ENCODE measurements at places on chromosomes 12 and 14. TPM values are rescaled to one million over a fixed set of nuclear protein-coding genes. Genes with fewer than 3 reads are reported as not detected.

The CAPZA3 gene
- total RNA-seq, result 0.33 TPM

The TAS2R9 gene
- not detected for total RNA-seq

The EPYC gene
- total RNA-seq, result not detected

The CEBPE gene
- not detected for total RNA-seq

The SIRT4 gene
- total RNA-seq, result 3.4 TPM

The PLCZ1 gene
- not detected for total RNA-seq

The RNASE3 gene
- not detected for total RNA-seq

The PRKD1 gene
- 6.3 TPM for total RNA-seq

The DPY19L2 gene
- total RNA-seq, result not detected

The PRIM1 gene
- 4.9 TPM for total RNA-seq

The ST8SIA1 gene
- not detected for total RNA-seq

The MGAT2 gene
- 40.7 TPM for total RNA-seq

The KCNMB4 gene
- total RNA-seq, result 0.65 TPM

The SPTB gene
- total RNA-seq, result 0.35 TPM

The SLC7A8 gene
- total RNA-seq, result 6.7 TPM

The SLCO1B1 gene
- total RNA-seq, result 143 TPM

The EIF2B1 gene
- 23.9 TPM for total RNA-seq

The RIN3 gene
- 20.2 TPM for total RNA-seq

The SERPINA9 gene
- not detected for total RNA-seq

The CLEC4E gene
- total RNA-seq, result 0.63 TPM

The KCNJ8 gene
- 26.0 TPM for total RNA-seq

The NTS gene
- 0.20 TPM for total RNA-seq

The RILPL2 gene
- total RNA-seq, result 2.7 TPM

The AMHR2 gene
- 0.78 TPM for total RNA-seq

The NEUROD4 gene
- not detected for total RNA-seq

The LRRC10 gene
- total RNA-seq, result not detected

The FZD10 gene
- not detected for total RNA-seq

The ARID4A gene
- total RNA-seq, result 16.7 TPM

The KRT82 gene
- total RNA-seq, result not detected

The PRR4 gene
- total RNA-seq, result 0.48 TPM

The EIF4B gene
- total RNA-seq, result 184 TPM

The DBX2 gene
- not detected for total RNA-seq

The P3H3 gene
- total RNA-seq, result 1.4 TPM

The STRAP gene
- 48.6 TPM for total RNA-seq

The EID3 gene
- total RNA-seq, result 1.4 TPM

The PRORP gene
- 18.1 TPM for total RNA-seq

The HCAR3 gene
- not detected for total RNA-seq

The CLECL1 gene
- 0.38 TPM for total RNA-seq

The CIDEB gene
- 216 TPM for total RNA-seq

The AQP6 gene
- total RNA-seq, result 0.28 TPM

The KRT80 gene
- 0.28 TPM for total RNA-seq

The CCND2 gene
- total RNA-seq, result 3.5 TPM

The KLRC3 gene
- total RNA-seq, result not detected

The ARHGEF40 gene
- 41.9 TPM for total RNA-seq

The IFNG-AS1 gene
- not detected for total RNA-seq

The SIX6 gene
- not detected for total RNA-seq

The PRKAG1 gene
- 27.7 TPM for total RNA-seq

The CLEC2A gene
- not detected for total RNA-seq

The SMAGP gene
- total RNA-seq, result 4.0 TPM

The FSCB gene
- total RNA-seq, result not detected

The PRH2 gene
- total RNA-seq, result not detected

The ADAM21 gene
- total RNA-seq, result not detected

The OR10G3 gene
- total RNA-seq, result not detected

The SSTR1 gene
- 8.2 TPM for total RNA-seq

All from left lobe of liver (tissue), 2 donors.